NCI-H524 (cell line): ENCODE measurements at places on chromosomes 7 and 10.

GRCh38 chr10:59823111-59823510 is 69.9 kb upstream of the MRLN start:
- no peak for DNase-seq

DNA sequence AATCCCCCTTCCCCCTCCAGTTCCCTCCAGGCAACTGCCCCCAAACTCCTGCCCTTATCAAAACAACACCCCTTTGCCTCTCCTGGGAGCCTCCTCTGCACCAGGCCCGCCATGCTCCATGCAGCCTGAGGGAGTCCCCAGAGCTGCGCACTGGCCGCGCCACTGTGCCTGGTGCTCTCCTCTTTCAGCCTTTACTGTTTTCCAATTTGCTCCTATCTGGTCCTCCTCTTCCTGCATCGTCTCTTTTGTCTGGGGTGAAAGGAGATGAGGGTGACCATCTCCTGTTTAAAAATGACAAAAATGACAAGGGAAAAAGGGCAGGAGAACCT is 165.8 kb upstream of the ADCY1 start:
- DNase-seq, result no peak

DNA sequence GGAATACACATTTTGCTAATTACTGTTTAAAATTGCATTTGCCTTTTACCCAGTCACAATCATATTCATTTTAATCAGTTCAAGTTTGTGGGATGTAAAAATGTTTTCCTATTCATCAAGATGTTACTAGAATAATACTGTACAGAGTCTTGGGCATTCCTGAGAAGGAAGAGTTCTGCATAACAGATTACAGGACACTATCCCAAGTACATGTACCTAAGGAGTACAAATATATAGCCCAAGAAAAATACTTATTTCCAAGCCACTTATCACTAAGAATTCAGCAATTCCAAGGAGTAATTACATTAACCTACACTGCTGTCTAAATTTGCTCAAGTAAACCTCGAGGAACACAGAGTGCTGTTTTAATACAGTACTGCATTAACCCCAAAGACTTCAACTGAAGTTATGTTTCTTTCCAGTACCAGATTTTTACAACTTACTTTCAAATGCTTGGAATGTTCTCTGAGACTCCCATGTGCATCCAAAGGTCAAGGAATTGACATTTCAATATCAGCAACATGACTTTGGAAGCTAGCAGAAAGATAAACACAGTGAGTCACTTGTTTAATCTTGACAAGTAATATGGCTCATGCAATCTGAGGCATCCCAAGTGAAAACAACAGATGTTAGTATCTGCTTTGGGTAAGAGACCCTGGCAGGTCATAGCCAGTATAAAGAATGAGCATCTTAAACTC is 125.4 kb upstream of the BET1 start:
- no peak for DNase-seq

DNA sequence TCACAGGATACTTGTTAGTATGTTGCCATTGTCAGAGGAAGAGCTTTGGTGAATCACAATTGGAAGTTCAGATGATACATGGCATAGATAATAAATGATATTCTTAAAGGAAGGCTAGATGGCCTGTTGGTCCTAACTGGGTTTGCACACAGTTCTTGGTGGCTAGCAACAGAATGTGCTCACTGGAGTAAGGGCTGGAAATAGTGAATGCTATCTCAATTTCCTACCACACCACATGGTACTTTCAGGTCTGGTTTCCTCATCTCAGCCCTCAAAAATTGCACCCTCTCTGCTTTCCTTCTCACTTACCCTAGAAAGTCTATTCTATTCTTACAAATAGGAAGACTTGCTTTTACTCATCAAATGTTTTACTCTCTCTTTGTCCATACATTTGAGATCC is 622.5 kb downstream of the ANKRD7 start:
- no peak for DNase-seq

GRCh38 chr10:60114765-60115586 is 208.6 kb upstream of the CCDC6 start:
- peak; percentile 44 for DNase-seq

- DNase-seq, result peak; percentile 8
Observed at GRCh38 chr7:121099572-121099971, 111.1 kb downstream of the CPED1 start.

DNA sequence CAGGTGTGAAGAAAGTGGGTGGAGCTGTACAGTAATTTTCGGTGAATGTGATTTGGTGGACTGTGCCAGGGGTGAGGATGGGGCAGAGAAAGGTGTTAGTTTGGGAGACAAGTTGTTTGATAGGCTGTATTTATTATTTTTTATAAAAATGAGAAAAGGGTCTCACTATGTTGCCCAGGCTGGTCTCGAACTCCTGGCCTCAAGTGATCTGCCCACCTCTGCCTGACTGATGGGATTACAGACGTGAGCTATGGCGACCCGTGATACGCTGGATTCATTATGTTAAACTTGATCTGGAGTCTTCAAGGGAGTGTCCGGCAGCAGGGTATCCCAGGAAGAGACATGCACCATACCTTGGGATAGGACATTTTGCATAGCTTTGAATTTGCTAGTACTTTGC is 1.3 kb downstream of the KAT6B start:
- DNase-seq, result no peak

- DNase-seq, result no peak
Observed at GRCh38 chr7:138882249-138882648, 84.3 kb upstream of the ATP6V0A4 start.

- peak; percentile 39 for DNase-seq
Observed at GRCh38 chr7:98360221-98361130, 40.4 kb downstream of the BAIAP2L1 start.

- no peak for DNase-seq
Observed at GRCh38 chr10:27948186-27948585, 50.7 kb downstream of the ODAD2 start.
